ENCODE measurements at places on chromosomes 13 and 19.

DNA sequence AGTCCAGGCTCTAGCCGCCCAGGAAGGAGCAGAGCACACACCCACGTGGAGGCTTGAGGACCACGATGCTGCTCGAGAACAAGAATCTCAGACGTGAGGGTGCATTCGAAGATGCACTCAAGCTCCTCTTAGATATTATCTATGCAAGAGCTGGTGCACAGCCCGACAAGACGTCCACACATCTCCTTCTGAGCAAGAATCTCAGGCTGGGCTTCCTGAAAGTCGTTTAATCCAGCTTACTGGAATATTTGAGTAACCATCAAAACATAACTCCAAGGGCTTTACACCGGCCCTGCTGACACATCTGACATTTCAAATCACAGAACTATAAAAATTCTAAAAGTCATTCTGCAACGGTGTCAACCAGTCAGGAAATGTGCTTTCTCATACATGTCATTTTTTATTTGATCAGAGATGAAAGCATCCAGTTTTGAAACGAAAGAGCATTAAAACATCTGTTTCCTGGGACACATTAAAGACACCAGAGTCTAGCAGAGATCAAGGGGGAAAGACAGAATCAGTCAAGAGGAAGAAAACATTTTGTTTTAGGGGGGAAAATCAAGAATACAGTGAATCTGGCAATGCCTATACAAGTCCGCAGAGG lies 177.7 kb upstream of the IRS2 start:
- no peak for DNase-seq

DNA sequence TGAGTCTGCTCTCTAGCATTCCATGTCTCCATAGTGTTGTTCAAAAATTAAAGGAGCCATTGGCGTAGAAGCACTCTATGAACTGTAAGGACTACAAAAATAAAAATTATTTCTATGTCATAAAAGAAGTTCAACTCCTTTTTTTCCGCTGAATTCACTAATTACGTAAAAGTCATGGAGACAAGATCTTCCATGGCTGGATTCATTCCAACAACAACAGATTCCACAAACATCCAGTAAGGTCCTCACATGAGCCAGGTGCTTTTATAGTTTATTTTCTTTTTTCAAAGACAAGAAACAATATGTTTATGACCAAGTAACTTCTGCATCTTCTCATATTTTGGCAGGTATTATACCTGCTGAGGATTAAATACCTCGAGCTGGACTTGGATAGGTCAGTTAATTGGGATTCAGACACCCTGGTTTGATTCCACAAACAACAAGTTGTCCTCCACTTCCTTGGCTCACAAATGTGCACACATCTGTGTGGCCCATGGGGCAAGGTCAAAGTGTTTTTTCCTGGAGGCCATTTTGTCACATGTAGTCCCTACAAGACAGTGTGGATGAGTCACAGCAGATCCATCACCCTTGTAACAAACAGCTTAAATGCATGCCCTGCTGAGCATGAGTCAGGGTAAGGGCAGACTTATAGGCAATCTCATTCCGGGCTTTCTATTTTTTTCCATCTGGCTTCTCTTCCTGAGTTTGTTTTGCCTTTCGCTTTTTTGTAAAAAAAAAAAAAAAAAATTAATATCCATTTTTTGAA lies 475.6 kb downstream of the COG6 start:
- DNase-seq: no peak

DNA sequence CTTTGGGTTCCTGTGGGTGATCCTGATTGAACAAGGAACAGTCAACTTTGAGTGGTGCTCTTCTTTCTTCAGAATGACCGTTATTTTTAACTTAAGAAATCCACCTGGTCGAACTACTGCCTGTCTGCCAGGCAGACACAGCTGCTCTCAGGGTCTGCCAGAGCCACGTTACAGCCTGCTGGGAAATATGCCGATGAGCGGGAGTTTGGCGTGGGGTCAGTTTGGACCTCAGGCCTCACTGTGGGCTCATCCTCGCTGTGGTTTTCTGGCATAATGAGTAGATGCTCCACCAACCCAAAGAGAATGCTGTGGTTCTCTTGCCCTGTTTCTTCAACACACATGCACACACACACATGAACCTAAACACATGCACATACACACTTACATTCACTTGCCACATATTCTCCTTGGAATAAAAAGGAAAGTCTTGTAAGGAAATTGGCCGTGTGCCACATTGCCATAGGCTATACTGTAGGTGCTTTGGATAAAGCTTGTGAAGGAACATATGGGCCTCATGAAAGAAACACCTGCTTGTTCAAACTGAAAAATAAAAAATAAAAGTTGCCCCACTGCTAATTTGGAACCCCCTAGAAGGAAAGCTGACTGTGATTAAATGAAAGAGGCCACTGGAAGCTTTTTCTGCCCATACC lies 598.7 kb upstream of the KLF12 start:
- no peak for DNase-seq

DNA sequence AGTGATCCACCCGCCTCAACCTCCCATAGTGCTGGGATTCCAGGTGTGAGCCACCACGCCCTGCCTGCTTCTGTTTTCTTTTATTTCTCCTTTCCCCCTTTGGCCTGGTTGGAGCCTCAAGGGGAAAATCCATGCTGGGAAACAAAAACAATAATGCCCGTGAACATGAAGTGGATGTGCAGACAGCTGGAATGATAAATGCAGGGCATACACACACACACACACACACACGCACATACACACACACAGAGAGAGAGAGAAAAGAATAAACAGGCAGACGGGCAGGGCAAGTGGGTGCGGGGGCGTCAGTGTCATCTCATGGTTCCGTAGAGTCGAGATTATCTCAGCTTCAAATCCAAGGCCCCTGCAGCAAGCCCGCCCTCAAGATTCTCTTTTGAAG lies 4.4 kb upstream of the PLEKHF1 start:
- DNase-seq: no peak

- DNase-seq: no peak
Measured at GRCh38 chr13:111423168-111423785, 102.8 kb downstream of the TEX29 start.

DNA sequence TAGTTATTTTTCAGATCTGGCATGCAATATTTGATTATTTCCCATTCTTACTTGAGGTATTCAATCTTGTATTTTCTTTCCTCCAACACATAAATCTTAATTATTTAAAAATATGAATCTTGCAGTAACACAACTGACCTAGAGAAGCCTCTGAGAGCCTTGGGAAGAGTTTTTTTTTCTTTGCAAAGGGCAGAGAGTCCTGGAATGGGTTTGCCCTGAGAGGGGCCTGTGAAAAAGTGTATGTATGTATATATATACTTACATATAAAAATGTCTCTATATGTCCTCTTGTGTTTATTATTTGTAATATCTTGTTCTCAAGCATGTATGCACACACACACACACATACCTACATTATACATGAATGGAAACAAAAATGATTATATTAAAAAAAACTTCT lies 801.2 kb upstream of the SLITRK1 start:
- DNase-seq: no peak

- no peak for DNase-seq
Measured at GRCh38 chr13:101835920-101836319, 383.4 kb downstream of the ITGBL1 start.

DNA sequence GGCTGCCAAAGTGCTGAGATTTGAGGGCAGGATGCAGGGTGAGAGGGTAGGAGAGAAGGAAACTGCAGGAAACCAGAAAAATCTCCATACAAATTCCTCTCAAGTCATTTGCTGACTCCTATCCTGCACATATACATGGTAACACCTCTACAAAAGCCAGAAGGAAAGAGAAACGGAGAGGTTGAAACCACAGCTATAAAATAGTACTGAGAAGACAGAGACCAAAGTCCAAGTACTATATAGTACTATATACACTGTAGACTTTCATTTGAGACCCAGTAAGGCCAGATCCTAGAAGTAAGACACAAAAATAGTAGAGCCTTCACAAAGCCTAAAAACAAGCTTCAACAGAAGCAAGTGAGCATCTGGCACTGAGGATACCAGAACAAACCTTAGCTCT lies 103.1 kb downstream of the UGGT2 start:
- no peak for DNase-seq

DNA sequence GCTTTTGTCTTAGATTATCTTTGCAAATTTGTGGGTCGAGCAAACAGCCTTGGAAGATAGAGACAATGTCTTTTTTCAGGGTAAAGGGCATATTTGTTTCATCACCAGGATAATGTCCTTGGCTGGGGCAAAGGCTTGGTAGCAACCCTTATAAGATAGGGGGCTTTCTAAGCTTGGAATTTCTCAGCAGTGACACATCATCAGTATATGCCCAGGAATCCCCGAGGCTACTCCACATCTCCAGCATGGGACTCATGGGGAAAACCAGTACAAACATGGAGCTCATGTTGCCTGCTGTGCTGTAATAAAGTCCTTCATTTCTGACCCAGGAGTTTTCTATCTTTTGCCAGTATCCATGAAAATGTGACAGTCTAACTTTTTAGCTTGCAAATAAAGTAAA lies 77.1 kb downstream of the DCLK1 start:
- no peak for DNase-seq

- no peak for DNase-seq
Measured at GRCh38 chr13:111434578-111435159, 114.2 kb downstream of the TEX29 start.

GRCh38 chr19:52603558-52604207 lies 33.6 kb downstream of the ZNF701 start:
- DNase-seq: no peak

DNA sequence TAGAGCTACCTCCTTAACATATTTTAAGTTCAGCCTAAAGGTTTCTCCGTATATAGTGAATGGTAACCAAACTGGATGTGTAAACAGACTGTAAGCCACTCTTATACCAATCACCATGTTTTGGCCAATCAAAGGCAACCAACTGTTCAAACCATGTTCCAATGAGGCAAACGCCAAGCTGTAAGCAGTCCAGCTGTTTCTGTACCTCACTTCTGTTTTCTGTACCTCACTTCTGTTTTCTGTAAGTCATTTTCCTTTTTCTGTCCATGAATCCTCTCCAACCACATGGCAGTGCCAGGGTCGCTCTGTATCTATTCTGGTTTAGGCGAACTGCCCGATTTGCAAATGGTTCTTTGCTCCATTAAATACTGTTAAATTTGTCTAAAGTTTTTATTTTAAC lies 24.4 kb downstream of the COMMD6 start:
- DNase-seq: no peak

All from vagina (tissue), 2 donors.